ENCODE measurements at places on chromosomes 4 and X.
A peak's percentile ranks its signal among the peaks of the same experiment; 100 is the strongest.

DNA sequence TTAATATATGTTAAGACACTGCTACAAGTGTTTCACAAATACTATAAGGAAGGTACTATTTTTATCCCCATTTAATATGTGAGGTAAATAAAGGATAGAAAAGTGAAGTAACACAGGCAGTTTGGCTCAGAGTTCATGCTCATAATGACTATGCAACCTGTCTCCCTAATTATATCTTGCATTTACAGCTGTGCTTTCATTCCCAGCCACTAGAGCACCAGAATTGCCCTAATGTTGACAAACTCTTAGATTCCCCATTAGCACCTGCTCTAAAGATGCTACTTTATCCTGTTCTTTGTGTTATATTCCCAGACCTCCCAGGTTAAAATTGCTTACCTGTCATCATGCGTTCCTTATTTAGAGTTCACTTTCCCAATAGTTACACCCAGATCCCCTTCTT lies 833.6 kb downstream of the CCSER1 start:
- no peak for DNase-seq

- DNase-seq, result no peak
Measured at GRCh38 chr4:164239976-164240375, 514.0 kb upstream of the SMIM31 start.

- DNase-seq, result no peak
Measured at GRCh38 chr4:184955636-184956035, 62.7 kb upstream of the HELT start.

GRCh38 chr4:172819353-172819752 lies 349.3 kb upstream of the GALNT7 start:
- DNase-seq, result no peak

GRCh38 chrX:70479922-70480659 lies 35.5 kb downstream of the DLG3 start:
- DNase-seq, result no peak

DNA sequence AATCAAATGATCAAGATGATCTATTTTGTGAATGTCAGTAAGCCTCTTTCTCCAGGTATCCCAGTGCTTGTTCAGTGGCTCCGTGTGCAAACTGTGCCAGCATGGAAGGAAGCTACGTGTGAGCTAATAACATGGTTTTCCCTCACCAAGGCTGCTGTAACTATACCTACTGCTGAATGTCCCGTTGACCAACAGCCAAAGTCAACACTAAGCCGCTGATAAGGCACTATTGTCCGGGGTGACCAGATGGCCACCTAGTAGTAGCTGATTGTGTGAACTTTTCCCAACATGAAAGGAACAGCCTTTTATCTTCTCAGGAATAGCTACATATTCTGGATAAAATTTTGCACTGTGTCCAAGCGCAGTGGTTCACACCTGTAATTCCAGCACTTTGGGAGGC lies 58.0 kb upstream of the ABCG2 start:
- DNase-seq, result no peak

- no peak for DNase-seq
Measured at GRCh38 chr4:161767116-161767515, 396.7 kb downstream of the FSTL5 start.

DNA sequence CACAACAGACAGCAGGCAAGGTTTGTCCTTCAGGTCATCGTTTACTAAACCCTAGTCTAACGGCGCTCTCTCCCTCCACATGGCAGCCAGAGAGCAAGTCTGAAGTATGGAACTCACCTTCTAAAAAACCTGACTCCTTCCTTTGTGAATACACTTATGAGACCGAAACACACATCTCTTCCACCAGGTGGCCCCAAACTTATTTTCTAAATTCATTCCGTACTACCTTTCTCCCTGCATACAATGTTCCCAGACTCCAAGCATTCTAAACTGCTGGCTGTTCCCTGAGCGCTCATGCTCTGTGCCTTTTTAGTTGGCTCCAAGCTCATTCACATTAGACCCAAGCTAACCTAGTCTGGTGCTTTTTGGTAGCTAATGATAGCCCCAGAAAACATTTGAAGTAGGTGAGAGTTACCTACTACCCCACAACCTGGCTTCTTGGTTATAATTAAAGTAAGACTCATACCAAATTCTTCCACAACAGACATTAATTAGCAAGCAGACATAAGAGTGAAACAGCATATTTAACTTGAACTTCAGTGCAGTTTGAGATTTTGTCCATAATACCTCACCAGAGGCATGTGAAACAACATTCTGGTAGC lies 67.6 kb upstream of the DCLK2 start:
- DNase-seq, result peak; percentile 26

Measured in right kidney (tissue), 9 donors.